BE2C (cell line): ENCODE measurements at places on chromosomes 7 and 10.

- no peak for DNase-seq
Measured at GRCh38 chr7:96093435-96093834, 228.5 kb downstream of the SLC25A13 start.

DNA sequence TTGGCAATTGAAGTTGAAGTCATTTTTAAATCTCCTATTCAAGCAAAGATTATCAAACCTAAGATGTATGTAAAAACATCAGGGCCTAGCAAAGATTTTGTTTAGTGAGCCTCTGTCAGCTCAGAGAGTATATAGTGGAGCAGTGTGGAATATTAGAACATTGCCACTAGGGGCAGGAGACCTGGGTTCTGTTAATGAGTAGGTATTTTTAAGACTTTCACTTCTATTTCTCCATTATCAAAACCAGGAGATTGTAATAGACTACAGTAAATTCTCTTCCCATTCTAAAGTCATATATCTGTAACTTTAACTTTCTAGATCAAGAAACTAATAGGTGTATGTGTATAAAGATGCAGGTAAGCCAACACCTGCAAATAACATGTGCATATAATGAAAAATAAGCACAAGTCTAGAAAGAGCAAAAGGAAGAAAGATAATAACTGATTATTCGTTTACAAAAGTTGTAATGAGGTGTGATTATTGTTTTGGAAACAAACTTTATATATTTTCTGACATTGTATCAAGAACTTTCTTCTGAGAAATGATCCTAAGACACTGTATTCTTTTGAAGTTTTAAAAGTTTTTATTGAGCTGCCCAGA is 64.4 kb downstream of the KCND2 start:
- no peak for DNase-seq

GRCh38 chr7:6167587-6168476 is 104.6 kb downstream of the CYTH3 start:
- peak; percentile 46 for DNase-seq

GRCh38 chr7:123748171-123748733 is 551 bp downstream of the WASL start:
- DNase-seq, result peak; percentile 45

DNA sequence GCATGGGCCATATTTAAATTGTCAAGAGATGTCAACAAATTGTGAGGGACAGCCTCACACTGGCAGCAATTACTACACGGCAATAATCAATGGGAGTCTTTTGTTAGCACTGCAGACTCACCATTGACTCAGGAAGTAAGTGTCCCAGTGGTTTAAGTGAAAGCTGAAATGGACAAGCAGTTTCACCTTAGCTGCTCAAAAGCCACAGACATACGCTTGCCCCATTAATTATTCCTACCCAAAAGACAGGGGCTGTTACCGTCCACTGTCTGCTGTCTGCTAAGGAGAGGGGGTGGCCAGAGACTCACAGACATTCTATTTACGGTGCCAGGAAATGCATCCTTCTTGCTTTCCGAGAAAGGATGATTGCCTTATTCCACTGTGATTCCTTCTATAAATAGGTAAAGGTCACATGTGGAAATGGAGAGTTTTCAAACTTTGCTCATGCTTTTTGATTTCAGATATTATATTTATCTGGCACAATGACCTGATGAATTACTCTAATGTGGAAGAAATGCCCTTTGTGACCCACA is 309.7 kb upstream of the NFE2L3 start:
- no peak for DNase-seq

- no peak for DNase-seq
Measured at GRCh38 chr7:44224974-44225565, 24.3 kb downstream of the YKT6 start.
